Nasal cavity respiratory epithelium epithelial cell of viscerocranial mucosa (primary cell): ENCODE measurements at places on chromosomes 2 and 18. TPM values are rescaled to one million over a fixed set of nuclear protein-coding genes. Genes with fewer than 3 reads are reported as not detected.

Gene MPP4
- total RNA-seq = under 0.01 and 0.07 TPM in 2 replicates

Gene CTLA4
- total RNA-seq = not detected in 2 replicates

Gene DCC
- not detected in 2 replicates for total RNA-seq

Gene APCDD1
- not detected in 2 replicates for total RNA-seq

Gene LRRC30
- total RNA-seq = not detected in 2 replicates

Gene LHCGR
- not detected in 2 replicates for total RNA-seq

Gene AMER3
- not detected in 2 replicates for total RNA-seq
